ENCODE measurements at places on chromosomes 2 and 18.

- peak; percentile 72 for DNase-seq
Observed at GRCh38 chr2:215615803-215616174, 179.9 kb upstream of the FN1 start.

DNA sequence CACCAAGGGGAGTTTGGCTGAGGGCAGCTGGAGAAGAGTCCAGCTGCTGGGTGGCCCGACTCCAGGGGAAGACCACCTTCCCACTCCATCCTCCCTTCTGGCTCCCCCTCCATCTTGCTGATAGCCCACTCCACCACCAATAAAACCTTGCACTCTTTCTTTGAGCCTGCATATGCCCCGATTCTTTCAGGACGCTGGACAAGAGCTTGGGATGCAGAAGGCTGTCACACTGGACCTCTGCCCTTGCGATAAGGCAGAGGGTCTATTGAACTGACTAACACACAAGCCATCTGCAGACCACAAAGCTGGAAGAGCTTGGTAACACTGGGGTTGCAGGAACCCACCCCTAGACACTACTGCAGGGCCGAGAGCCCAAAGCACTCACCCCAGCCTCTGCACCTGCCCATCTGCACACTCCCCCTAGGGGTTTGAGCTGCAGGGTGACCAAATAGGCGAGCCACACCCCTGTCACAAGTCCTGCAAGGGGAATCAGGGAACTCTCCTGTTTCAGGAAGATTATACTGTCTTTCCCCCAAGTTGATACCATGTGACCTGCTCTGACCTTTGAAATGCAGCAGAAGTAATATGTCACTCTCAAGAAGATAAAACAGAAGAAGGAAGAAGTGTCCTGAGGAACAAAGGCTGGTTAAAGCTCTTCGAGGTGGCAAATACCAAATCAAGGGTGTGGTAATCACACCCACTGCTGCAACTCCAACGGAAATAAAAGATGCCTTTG is 70.5 kb downstream of the SMAD4 start:
- DNase-seq: no peak

DNA sequence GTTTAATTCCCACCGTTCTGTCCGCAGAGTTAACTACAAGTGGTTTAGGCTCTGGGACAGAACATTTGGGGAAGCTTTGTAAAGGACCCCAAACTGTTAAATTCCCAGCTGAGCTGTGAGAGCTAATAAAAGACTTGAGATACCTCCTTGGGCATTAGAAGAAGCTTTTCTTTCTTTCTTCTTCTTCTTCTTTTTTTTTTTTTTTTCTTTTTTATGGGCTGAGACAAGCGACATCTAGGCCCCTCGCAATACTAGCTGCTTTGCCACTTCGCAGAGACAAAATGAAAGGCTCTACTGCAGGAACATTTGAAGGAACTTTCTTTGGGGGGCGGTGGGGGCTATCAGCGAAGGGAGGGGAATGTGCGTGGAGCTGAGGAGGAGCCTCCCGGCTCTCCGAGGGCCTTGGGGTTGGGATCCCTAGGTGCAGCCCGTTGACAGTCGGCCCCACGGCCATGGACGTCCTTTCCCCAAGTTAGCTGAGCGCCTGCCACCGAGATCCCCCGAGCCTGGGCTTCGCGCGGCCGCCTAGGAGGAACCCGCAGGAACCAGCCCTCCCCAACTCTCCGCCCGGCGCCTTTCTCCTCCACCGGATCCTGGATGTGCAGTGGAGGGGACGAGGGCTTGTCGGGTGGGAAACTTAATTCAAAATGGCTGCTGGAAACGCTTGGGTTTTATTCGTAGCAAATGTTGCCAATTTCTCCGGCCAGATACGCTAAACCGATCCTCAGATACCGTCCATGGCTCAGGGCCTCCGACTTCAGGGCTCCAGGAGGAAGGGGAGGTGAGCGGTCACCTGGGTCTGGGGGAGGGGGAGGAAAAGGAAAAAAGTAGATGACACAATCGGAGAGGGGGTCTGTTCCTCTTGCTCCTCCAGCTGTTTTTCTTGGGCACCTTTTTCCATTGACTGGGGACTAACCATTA is 4.2 kb downstream of the MEIS1 start:
- DNase-seq: no peak

- DNase-seq: no peak
Observed at GRCh38 chr18:40120796-40121391, 1834.1 kb upstream of the PIK3C3 start.

DNA sequence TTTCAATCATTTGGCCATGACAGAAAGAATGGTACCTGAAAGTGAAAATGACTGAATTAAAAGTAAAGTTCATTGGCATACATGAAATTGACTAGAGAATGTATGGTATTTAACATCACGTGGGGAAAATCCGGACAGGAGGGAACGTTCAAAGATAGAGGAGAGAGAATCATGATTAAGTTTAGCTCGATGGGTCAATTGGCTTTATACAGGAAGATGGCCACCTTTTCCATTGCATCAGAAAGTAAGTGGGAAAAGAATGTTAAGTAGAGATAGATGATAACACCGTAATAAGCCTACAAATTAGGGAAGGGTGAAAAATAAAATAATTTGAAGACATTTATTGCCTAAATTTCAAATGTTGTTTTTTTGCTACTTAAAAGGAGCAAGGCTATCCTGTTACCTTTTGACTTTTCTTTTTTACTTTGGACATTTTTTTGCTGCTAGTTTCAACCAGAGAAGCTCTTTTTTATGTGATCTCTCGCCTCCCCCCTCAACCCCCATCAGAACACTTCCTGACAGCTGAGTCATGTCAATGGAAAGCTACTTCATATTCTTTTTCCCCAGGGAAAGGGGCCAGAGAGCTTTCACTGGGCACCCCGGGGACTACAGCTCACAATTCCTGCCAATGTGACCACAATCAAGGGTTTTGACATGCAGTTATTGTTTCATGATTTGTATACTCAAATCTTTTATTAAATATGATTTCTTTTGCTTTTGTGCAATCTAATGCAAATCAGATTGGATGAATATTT is 767 bp upstream of the CCDC102B start:
- no peak for DNase-seq

GRCh38 chr2:122949523-122949922 is 1075.6 kb upstream of the CNTNAP5 start:
- DNase-seq: no peak

DNA sequence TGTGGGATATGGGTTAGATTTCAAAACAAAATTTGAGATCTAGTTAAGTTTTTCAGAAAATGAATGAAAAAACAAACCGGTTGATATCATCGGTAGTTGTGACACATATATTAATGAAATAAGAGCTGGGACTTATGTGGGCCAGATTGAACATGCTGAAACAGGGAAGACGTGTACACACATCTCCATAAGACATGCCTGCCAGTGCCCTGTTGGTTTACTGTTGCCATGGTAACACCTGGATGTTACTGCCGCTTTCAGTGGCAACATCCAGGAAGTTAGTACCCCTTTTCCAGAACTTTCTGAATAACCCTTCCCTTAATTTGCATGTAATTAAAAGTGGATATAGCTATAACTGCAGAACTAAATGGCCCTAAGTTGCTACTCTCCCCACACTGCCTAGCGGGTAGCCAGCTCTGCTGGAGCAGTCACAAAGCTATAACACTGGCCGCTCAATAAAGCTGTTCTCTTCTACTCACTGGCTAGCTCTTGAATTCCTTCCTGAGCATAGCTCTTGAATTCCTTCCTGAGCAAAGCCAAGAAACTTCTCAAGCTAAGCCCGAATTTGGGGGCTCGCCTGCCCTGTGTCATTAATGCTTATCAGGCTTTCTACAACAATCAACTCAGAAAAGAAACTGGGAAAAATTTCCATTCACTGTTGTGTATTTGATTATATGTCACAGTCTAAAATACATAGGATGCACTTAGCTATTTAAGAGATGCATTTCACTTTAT is 776.3 kb upstream of the CDH7 start:
- no peak for DNase-seq

GRCh38 chr2:224466304-224466895 is 64.5 kb upstream of the FAM124B start:
- DNase-seq: no peak

GRCh38 chr2:53233759-53234547 is 533.7 kb upstream of the CHAC2 start:
- no peak for DNase-seq

DNA sequence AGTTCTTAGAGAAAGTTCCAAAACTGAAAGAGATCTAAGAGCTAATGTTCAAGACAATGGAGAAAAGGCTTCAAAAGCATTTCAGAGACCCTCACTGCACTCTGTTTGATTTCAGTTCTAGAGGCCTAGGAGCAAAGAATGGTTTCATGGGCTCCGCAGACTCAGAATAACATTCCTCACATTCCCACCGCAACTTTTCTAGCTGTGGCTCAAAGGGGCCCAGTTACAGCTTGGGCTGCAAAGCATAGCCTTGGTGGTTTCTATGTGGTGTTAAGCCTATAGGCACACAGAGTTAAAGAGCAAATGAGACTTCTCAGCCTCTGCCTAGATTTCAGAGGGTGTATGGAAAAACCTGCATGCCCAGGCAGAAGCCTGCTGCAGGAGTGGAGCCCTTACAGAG is 73.0 kb downstream of the FSIP2 start:
- DNase-seq: no peak

DNA sequence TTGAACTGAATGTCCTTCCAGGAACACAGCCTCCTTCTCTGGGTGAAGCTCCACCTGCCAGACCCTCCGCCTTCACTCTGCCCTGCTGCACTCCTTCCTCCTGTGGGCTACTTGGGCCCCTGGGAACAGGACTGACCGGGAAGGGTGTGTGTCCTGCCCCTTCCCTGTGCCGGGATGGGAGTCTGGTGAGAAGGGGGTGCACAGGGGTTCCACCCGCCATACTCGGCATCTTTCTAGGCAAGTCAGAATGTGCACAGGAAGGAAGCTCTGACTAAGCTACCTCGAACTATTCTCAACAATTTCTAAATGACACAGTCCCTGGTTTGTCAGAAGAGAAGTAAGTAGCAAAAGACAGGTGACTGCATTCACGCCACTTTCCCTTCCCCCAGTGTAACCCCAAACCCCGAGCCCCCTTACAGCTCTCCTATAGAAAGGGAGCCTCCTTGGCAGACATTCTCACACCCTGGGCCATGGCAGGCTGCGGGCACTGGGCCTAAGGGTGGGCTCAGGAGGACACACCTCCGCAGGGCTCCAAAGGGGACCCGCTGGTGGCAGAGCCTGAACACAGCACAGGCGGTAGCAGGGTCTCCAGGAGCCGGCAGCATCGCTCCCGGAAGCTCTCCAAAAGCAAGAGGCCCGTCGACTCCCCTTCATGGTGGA is 184.1 kb downstream of the HDAC4 start:
- no peak for DNase-seq

DNA sequence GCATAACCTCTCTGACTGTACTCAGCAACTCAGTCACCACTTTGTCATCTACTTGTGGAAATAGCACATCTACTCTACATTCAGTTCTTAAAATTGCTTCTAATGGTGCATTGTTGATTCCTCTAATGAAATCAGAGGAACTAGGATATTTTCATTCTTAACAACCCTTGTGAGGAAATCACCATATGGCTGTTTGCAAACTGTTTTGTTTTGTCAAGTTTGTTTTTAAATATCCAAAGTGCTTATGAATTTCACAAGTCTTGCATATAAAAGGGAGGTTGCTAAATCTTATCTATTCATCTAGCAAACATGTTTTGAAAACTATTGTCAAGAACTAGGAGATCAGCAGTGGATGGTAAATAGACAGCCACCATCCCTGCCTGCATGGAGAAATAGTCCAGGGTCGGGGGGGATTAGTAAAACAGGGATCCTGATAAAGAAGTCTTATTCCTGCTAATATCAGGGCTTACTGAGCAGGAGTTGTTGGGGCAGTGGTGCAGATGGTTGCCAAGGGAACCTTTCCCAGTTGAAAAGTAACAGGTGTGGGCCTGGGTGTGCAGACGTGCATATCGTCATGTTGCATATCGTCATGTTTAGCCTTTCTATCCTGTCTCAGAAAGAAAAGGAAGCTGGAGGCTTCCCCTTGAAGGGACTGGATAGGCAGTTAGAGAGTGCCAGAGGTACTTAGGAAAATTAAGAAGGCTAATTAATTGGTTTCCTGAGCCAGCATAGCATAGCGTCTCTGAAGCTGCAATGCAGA is 7.5 kb upstream of the MYO3B start:
- no peak for DNase-seq

DNA sequence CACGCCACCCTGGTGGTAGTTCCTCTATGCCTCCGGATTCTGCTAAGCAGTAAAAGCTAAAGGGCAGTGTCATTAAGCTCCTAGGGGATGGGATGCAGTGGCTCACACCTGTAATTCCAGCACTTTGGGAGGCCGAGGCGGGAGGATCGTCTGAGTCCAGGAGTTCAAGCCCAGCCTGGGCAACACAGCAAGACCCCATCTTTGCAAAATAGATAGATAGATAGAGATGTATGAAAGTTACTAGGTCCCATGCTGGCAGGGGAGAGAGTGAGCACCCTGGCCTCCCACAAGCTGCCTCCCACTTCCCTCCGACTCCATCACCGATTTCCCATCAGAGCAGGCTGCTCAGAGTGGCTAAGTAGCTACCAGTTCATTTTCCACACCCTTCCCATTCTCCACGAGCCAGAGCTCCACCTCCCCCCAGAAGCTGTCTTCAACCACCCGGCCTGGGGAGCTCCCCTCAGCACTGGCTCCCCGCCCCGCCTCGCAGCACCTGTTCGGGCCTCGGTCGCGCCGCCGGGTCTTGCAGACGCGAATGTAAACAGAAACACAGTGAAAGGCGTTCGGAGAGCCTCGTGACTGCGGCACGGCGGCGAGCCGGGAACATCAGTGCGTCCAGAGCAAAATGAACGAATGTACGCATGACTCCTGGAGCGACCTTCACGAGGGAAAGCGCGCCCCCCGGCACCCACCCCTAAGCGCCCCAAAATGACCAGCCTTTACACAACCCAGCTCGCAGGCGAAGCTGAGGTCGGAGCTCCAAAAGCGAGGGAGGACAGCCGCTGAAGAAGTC is 598 bp upstream of the CEP68 start:
- DNase-seq: peak; percentile 37

GRCh38 chr2:120793682-120794403 is 58.2 kb downstream of the GLI2 start:
- no peak for DNase-seq

DNA sequence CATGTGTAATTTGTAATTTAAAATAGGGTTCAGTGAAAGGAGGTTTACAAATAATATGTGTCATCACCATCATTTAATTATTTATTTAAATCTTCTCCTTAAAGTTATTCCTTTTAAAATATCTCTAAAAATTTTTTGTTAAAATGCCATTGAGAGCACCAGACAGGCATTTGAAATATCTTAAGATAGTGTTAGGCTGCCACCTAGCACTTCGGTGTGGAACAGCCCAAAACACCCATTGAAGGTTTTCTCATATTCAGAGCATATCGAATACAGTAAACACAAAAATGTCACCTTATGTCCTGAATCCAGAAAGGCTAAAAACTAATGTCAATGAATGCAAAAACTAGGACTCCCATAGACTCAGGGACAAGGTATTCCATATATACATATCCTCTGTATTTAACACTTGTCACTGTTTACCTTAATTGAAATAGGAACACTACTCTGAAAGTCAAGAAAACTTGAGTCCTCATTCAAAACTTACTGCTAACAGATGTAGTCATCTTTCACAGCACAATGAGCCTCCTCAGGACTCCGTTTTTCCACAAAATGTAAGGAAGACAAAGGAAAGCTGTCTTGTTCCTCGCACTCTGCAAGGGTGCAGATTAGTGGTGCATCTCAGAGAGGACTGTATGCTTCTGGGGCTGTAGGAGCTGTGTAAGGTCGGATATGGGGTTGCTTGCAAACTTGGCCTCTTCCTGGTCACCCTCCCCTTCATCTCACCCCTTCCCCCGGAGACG is 329.5 kb downstream of the PAX3 start:
- DNase-seq: peak; percentile 11
